ENCODE measurements at places on chromosomes 4 and X.

DNA sequence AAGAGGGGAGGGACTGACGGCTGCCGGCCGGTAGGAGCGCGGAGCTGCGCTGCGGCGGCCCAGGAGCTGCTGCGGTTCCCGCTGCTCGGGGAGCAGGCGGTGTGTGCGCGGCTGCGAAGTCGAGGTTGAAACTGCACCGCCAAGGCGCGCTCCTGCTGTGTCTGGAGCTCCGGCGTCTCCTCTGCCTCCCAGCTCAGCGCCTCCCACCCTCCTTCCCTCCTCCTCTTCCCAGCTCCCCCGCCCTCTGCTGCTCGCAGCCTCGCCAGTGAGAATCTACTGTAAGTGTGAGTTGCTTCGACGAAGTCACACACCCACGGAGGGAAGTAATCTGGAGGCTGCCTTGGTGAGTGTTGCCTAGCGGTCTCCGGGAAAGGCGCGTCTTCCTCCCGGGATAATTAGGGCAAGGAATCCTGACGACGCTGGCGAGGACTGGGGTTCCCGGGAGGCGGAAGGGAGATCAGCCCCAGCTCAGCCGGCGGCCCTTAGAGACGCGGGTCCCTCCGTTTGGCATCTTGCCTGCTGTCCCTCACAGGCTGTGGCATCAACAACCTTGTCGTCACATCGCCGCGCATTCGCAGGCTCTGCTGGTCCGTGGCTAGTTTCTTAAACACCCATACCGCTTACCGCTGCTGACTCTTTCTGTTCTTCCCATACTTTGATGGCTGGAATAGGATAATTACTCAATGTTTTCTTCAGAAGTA, at the start of gene EPHA5:
Gene EPHA5 (minus strand): TSS at position 159 of the 701 bp plus-strand sequence. CDS start 747 bp downstream, outside the sequence.
- peak; percentile 88 for DNase-seq

GRCh38 chrX:41692162-41692749, 3.5 kb downstream of the GPR34 start:
- DNase-seq, result no peak

DNA sequence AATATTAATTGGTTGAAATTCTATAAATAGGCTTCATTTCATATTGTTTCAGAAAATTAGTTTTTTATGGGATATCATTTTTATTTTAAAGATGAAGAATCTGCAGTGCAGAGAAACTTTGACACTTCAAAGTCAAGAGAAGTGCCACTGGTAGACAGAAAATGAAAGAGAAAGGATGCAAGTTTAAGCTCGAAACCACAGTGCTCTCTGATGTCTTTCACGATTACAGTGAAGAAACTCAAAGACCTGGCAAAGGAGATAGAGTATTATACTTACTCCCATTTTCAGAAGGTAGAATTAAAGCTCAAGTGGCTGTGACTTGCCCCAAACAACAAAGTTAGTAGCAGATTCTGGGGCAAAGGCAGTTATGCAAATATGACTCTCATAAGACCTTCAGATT, 745.4 kb downstream of the TECRL start:
- DNase-seq, result no peak

- no peak for DNase-seq
Observed at GRCh38 chr4:149595500-149595899, 220.1 kb downstream of the IQCM start.

- DNase-seq, result no peak
Observed at GRCh38 chr4:85798012-85798770, 323.2 kb downstream of the ARHGAP24 start.

GRCh38 chrX:130676861-130677260, 226.1 kb downstream of the ENOX2 start:
- DNase-seq, result no peak

GRCh38 chr4:88242144-88242543, 42.2 kb downstream of the PPM1K start:
- DNase-seq, result no peak

GRCh38 chr4:108959491-108959890, 196.6 kb upstream of the ETNPPL start:
- DNase-seq, result no peak
